ENCODE measurements at places on chromosomes 6 and 20. TPM values are rescaled to one million over a fixed set of nuclear protein-coding genes. Genes with fewer than 3 reads are reported as not detected.

DNA sequence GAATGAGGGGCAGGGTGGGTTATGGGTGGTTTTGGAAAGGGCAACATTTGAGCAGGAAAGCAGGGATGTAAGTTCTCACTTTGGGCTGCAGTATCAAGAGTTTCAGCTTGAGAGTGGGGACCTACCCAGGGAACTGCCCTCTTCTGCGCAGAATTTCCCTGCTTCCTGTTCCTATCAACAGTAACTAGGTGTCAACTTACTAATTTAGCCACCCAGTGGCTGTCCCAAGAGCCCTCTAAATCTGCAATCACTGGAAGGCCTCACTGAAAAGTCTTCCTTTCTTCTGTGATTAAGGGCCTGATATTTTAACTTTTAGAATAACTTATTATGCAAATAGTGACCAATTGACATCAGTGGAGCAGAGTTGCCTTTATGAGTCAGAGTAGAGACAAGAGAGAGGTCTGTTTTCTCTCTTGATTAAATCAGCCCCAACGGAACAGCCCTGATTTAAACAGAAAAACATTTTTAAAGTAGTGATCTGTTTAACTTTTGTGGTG lies 118.2 kb upstream of the RIPOR2 start:
- no peak for DNase-seq

DNA sequence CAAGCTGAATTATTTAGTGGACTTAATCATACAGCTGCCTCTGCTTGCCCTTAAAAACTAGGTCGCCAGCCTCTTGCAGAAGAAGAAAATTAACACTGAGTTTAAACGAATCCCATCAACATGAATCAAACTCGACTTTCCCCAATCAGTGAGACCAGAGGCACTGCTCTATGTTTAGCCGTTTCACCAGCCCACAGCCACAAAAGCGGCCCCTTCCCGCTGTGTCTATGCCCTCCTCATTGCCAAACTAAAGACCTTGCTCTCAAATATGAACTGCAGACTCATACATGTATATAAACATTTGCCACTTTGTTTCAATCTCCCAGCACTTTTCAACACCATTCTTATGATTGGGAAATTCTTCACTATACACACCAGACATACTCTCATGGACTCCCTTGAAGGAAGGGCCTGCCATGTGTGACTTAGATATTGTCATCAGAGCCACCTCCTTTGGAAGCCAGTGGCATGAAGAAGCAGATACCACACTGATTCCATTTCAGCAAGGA lies 105.8 kb upstream of the ADGRF1 start:
- DNase-seq: no peak

DNA sequence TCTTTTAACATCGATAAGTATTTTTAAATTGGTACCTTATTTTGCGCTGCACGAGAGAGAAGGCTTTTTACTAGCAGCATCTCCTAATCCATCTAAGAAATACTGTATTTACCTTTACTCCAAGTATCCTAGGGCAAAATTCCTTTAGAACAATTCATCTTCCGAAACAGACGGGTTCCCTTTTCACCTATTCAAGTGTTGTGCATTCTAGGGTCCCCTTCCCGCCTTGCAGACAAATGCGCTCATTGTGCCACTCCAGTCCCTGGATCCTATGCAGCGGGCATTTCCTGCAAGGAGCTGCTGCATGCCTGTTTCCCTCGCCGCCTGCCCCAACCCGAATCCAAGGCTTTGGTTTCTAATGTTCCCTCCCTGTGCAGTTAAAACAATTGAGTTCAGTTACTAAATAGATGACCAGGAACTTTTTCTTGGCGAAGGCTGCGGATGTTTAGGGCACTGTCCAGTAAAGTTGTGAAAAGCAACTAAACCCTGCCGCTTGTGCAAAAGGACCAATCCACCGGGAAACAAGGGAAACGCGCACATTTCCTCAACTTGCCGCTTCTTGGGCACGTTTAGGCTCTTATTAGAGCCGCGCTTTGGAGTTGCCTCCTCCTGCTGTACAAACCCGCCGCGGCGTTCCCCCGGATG lies 556 bp upstream of the SCAF8 start:
- peak; percentile 56 for DNase-seq

GRCh38 chr20:48287021-48287494 lies 501.8 kb upstream of the SULF2 start:
- DNase-seq: no peak

DNA sequence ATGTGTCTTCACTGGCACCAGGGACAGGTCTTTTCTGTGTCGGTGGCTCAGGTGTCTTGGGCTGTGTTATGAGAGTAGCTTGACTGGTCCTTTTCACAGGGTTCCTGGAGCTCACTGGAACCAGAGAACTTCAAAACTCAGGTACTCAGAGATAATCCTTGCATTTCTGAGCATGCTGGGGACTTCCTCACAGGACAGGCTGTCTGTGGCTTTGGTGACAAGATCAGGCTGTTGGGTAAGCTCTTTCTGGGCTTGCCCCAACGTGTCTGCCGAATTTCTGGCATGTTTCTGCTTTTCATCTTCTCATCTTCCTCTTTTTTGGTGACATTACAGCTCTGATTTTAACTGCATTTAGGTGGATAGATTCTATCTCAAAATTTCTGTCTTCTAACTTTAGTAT lies 270.0 kb downstream of the CDH26 start:
- no peak for DNase-seq

The PSORS1C2 gene
- total RNA-seq: 0.78 TPM

The CCDC170 gene
- total RNA-seq: 0.26 TPM

The TNXB gene
- 6.4 TPM for total RNA-seq

All from WTC11 (cell line).